ENCODE measurements at places on chromosomes 3 and 15.

DNA sequence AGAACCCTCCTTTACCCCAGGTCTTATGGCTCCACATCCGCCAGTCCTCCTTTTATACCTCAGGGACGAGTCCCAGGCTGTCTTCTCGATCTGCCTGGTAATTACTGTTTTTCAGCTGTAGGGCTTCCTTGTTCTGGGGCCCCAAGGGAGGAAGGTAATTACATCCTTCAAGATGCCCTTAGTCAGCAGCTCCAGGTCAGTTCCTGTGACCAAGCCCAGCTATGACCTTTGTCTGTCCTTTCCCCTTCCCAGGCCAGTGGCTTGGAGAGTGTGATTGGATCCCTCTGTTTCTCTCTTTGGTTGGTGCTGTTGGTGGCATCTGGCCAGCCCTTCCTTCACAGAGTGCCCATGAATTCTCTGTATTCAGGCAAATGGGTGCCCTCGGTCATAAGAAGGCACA, 92.6 kb downstream of the AAGAB start:
- no peak for DNase-seq

GRCh38 chr15:62449638-62450037, 284.6 kb upstream of the C2CD4B start:
- no peak for DNase-seq

GRCh38 chr3:27666708-27667107, 55.4 kb downstream of the EOMES start:
- DNase-seq: no peak

GRCh38 chr15:40264321-40265153, 18.3 kb downstream of the ANKRD63 start:
- DNase-seq: no peak

DNA sequence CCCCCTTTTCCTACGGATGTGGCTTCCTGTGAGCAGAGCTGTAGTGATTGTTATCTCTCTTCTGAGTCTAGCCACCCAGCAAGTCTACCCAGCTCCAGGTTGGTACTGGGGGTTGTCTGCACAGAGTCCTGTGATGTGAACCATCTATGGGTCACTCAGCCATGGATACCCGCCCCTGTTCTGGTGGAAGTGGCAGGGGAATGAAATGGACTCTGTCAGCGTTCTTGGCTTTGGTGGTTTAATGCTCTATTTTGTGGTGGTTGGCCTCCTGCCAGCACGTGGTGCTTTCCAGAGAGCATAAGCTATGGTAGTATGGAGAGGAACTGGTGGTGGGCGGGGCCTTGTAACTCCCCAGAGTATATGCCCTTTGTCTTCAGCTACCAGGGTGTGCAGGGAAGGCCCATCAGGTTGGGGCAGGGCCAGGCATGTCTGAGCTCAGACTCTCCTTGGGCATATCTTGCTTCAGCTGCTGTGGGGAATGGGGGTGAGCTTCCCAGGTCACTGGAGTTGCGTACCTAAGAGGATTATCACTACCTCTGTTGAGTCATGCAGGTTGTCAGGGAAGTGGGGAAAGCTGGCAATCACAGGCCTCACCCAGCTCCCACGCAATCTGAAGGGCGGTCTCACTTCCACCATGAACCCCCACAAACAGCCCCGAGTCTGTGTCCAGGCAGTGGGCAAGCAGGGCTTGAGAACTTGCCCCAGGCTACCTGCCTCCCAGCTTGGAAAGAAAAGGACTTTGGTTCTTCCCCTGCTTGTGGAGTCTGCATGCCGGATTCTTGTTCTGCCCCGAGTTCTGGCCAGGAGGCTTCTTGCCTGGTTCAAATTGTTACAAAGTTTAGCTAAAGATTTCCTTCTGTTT, 9.0 kb upstream of the ADGRG7 start:
- no peak for DNase-seq

DNA sequence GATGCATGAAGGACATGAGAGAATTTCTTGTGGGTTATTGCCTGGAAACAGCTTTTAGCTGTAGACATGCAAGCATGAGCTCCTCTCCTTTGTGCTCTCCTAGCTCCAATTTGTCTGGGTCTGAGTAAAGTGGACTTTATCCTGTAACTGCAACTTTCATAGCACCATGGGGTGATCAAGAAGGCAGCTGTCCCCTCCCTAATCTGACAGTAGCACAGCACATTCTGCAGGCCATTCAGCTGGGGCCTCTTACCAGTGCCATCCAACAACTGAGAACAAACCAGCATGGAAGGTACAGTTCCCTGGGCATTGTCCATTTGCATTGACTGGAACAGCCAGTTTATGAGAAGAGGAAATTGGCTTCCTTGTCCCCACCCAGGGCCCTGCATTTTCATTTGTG, 7.7 kb upstream of the RAB27A start:
- DNase-seq: no peak

- DNase-seq: no peak
Observed at GRCh38 chr15:57333487-57333886, 42.8 kb upstream of the CGNL1 start.

- DNase-seq: no peak
Observed at GRCh38 chr3:39502838-39503145, 35.3 kb downstream of the MOBP start.

GRCh38 chr15:29455530-29455929, 185.9 kb upstream of the NSMCE3 start:
- no peak for DNase-seq

GRCh38 chr3:177822681-177823096, 625.4 kb upstream of the TBL1XR1 start:
- DNase-seq: no peak

DNA sequence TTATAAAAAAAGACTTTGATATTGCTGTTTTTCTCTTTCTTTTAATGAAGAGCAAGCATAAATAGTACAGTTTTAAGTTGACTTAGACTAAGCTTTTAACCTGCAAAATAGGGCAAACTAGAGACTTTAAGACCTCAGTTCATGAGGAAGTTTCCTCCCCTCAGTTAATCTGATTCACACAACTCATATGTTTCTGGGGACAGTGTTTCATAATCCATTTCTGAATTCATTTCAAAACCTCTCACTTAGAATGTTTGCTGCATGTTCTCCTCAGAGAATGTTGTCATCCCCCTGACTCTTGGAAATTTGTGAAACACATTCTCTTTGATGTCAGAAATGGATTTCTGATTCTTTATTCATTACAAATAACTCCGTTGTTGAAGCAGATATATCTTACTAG, 79.3 kb upstream of the SKOR1 start:
- no peak for DNase-seq

GRCh38 chr3:139430493-139430892, 41.0 kb upstream of the COPB2 start:
- no peak for DNase-seq

DNA sequence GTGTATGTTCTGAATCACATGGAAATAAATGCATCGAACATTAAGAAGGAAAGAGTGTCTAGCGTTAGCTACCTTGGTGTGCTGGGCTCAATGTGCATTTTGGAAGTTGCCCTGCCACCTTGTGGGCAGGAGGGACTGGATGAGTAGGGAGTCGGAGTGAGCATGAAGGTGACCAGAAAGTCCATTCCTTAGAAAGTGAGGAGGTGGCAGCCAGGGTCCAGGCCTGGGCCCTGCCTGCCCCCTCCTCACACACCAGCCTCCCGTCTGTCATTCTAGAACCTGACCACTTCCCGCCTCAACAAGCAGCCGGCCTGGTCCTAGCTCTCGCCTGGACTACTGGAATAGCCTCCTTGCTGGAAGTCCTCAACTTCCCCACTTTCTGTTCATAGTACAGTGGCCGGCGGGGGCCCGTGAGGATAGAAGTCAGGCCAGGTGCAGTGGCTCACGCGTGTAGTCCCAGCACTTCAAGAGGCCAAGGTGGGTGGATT, 10.2 kb upstream of the GATA2 start:
- DNase-seq: no peak

DNA sequence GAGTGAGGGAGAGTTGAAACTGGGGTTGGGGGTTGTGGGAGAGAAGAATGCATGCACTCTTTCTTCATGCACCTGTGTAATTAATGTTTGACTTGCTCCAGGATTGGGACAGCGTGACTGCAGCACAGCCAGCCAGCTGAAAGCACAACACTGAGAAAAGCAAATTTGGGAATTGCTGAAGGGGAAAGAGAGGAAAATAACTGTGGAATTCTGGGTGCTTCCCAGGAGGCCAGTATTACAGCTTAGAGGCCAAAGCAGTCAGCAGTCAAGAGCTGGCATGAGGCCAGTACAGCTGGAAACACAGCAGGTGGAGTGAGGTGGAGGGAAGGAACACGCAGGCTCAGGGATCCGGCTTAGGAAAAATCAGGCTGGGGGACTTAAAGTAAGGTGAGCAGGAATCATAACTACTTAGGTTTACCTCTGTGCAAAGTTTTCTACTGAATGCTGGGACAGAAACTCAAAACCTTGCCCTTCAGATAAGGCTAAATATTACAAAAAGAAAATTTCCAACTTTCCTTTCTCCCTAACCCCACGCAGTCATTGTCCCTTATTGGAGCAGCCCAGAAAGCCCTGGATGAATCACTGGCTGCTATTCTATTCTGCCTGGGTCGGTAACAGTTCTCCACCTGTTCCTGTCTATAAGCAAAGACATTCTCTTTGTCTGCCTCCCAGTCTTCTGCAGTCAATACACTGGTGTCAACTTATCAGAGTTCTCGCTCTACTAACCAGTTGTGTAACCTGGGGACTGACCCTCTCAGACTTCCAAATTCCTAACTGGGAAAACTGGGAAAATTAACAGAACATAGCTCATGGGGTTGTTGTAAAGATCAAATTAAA, 167.2 kb downstream of the MAGI1 start:
- DNase-seq: no peak

DNA sequence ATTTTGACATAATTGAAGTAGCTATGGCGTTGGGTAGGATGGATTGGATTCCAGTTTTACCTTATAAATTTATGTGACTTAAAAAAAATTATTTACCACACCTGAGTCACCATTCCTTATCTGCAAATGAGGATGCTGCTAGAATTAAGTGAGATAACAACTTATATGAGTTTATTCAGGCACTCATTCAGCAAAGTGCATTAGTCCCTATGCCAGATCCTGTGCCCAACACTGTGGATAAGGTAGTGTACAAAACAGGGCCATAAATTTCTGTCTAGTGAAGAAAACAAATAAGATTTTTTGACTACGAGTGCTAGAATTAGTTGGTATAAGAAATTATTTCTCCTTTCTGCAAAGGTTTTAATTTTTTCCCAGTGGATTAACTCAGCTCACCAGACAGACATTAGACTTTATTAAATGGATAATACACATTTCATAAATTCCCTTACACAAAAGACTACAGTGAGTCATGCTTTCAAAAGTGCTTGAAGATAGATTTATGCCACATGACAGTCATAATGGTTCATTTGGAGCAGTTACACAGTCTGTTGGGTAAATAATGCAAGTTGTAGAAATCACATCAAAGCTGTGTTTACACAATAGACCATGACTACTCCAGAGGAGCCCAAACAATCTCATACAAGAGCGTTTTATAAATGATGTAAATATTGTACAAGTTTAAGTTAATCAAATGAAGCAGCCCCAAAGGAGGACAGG, 129.9 kb upstream of the TGFBR2 start:
- DNase-seq: no peak

GRCh38 chr15:67548236-67548852, 5.8 kb downstream of the MAP2K5 start:
- DNase-seq: no peak

DNA sequence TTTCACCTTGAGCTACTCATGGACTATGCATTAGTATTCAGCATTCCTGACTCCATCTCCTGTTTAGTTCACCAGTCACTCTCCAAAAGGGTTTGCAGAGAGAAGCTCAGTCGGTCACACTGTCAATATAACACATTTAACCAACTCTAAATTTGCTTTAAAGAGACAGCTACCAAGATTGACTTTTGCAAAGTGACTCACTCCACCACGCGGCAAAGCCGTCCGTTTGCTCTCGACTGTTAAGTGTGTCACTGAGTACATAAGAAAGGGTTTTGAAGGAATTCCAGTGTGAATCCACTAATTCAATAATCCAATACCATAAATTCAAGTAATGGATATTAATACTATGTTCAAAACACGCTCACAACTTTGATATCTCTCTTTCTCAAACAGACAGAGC, 1006.7 kb upstream of the NR2F2 start:
- DNase-seq: no peak

GRCh38 chr15:36826948-36827347, 247.5 kb downstream of the CDIN1 start:
- no peak for DNase-seq

GRCh38 chr3:10471054-10471688, 34.2 kb downstream of the ATP2B2 start:
- DNase-seq: no peak

GRCh38 chr15:59998305-59998949, 5.7 kb upstream of the FOXB1 start:
- no peak for DNase-seq

DNA sequence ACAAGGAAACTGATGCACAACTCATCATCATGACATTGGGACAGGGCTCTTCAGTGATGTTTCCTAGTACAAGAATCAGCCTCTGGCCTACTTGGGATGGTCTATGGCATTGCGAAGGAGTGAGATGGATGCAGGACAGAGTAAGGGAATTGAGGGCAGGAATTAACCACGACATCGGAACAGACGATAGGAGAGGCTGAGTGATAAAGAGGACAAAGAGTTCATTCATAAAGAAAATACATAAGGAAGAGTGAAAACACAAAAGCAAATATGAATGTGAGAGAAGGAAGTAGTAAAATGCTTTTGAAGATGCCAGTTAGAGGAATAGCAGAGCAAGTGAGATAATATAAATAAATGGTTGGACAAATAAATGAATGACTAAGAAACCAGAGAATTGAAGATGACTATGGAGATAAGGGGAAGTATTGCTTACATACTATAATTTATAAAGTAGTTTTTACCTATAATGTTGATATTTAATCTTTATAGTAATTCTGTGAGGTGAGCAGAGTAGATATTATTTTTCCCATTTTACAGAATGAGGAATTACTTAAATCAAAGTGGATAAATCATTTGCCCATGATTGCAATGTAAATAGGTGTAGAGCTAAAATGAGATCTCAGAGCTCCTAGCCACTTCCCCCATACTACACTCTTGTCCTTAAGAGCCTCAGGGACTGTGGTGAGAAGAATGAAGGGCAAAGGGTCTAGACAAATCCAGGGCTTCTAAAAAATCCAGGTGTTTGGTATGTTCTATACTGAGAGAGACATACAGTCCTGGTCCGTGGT, 203.3 kb downstream of the DTWD1 start:
- DNase-seq: no peak

DNA sequence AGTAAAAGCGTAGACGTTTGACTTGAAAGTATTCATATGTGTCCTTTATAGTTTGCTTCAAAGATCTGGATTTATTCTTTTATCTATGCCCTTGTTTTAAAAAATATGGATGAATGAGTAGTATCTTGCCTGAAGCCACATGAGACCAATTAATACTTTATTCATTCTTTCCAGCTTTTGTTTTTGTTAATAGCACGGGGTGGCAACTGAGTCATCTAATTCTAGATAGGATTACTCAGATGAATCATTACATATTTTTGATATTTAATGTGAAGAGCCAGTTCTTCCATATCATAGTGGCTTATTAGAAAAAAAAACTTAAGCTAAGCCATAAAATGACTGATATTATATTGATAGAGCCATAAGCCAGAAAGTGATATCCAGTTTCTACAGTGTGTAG, 121.9 kb downstream of the BBX start:
- no peak for DNase-seq
